D721Med (cell line): ENCODE measurements at places on chromosomes 13 and 19.

DNA sequence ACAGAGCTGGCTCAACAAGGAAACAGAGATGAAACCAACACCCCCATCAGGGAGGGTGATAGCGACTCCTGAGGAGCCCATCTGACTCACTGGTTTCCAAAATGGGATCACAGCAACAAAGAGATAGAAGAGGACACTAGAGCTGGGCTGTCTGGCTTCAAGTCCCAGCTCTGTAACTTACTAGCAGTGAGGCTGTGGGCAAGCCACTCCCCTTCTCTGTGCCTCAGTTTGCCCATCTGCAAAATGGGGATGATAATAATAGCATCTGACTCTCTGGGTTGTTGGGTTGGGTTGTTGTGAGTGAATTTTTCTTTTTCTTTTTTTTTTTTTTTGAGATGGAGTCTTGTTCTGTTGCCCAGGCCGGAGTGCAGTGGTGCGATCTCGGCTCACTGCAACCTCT is 14.3 kb downstream of the IGSF23 start:
- no peak for DNase-seq

GRCh38 chr19:56341948-56342347 is 27.3 kb upstream of the ZSCAN5A start:
- DNase-seq = no peak

DNA sequence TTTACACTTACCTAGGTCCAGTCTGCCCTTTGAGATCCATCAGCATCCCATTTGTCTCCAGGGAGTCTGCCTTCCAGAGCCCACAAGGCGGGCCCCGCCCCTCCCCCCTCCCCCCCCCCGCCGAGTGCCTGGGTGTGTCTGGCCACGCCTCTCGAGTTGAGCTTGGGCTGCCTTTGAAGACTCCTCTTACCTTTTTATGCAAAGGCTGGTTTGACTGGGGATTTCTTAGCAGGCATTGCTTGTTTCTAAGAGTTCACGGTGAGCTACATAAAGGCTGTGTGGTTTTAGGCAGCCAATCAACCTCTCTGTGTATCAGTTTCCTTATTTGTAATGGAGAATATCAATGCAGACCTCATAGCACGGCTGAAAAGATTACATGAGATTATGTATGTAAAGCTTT is 11.3 kb downstream of the GPR12 start:
- no peak for DNase-seq

- DNase-seq = no peak
Measured at GRCh38 chr19:43286096-43286495, 16.8 kb upstream of the PSG9 start.
